Endodermal cell (in vitro differentiated cells): ENCODE measurements at places on chromosomes 5 and 9.
A peak's percentile ranks its signal among the peaks of the same experiment; 100 is the strongest.

DNA sequence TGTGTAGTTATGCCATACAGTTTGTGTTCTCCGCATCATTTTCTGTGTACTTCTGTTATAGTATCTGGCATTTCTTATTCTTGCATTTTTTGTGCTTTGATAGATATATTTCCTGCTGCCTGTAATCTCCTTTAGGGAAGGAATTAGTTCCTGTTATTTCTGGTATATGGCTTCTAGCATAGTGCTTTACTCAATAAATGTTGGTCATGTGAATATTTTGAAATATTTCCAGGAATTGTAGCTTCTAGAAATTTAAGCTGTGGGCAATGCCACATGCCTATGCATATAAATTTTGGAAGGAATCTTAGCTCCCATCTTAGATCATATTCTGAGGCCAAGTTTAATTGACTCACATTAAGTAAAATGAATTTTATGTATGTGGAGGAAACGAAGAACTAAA is 11.5 kb upstream of the PRRC1 start:
- H3K4me3 ChIP-seq: no peak overlapping the region
- no peaks in the 10 kb centered on the region for H3K36me3 ChIP-seq
- H3K27me3 ChIP-seq: no peaks in the 10 kb centered on the region
- H3K4me1 ChIP-seq: no peaks in the 10 kb centered on the region

- no peaks in the 10 kb centered on the region for H3K36me3 ChIP-seq
- H3K27me3 ChIP-seq: peaks cover 96% of the 10 kb centered on the region
- no peak within 1 kb of the TSS for H3K27ac ChIP-seq
- DNase-seq: peak; percentile 79
- peak within 1 kb of the TSS; percentile 87 for H3K4me3 ChIP-seq
These were observed at the start of gene CDKN2B-AS1 for GRCh38 chr9:21994556-21995005. Gene CDKN2B-AS1, plus strand, starts transcription at chr9:21994791.

DNA sequence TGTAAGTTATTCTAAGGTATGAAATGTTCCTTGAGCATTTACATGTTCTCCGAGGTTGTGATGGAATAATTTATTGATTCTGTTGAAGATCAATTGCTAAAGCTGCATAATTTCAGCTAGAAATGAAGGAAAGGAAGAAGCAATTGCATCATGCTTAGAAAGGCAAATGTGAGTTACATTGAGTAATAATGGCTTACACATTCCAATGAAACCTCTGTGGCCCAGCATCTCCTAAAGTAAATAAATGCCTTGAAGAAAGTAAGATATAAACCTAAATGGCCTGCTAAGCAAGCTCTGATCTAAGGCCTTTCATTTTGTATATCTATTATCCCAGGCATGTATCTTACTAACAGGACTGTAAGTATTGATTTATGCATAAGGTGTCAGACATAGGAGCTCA is 677.3 kb upstream of the RGMB start:
- no peaks in the 10 kb centered on the region for H3K27me3 ChIP-seq
- DNase-seq: no peak
- H3K27ac ChIP-seq: no peak overlapping the region

DNA sequence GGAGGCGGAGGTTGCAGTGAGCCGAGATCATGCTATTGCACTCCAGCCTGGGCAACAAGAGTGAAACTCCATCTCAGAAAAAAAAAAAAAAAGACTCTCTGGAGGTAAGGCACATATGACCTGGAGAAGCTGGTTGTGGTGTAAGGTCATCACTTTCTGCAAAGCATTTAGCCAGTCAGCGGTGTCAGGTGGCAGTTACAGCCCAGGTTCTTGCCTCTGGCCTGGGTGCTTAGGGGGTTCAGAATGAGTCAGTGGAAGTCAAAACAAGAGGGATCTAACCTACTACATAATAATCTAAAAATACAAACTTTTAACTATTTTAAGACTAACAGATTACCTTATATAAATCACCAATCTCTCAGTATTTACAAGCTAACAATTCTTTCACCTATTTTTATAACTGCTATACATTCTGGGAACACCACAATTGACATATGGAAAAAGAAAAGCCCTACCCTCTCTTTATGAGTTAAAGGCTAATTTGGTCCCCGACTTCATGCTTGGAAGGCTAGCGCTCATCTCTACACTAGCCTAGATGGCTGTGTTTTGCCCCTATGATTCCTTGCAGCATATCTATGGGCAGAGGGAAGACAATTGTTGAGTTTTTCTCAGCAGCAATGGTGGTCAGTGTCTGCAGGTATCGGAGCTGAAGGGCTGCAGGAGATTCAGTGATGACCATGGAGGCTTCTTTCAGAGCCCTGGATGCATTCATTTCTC is 29.2 kb downstream of the STOM start:
- no peak for DNase-seq
- no peak overlapping the region for H3K27ac ChIP-seq
- no peaks in the 10 kb centered on the region for H3K27me3 ChIP-seq
- no peaks in the 10 kb centered on the region for H3K4me1 ChIP-seq
- no peak overlapping the region for H3K4me3 ChIP-seq
- no peaks in the 10 kb centered on the region for H3K36me3 ChIP-seq

DNA sequence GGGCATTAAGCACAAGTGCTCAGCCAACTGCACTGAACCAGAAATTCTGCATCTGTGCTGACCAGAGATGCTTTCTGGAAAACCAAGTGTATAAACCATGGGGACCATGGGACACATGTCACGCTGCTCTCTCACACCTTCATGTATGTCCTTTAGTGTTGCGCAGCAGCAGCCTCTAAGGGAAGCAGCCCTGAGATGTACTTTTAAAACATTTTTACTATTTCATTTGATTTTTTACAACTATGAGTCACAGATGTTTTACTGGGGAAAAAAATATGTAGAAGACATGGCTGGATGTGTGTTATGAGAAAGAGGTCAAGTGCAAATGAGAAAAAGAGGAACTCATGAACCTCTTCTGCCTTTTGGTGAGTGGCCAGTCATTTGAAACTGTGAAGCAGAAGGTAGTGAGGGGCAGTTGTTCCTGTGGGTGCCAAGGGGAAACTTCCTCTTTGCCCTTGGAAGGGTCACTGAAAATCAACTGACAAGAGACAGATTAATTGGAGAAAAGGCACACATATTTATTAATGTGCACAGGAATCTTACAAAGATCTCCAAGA is 31.4 kb upstream of the SYK start:
- no peak overlapping the region for H3K27ac ChIP-seq
- no peaks in the 10 kb centered on the region for H3K4me1 ChIP-seq
- no peaks in the 10 kb centered on the region for H3K36me3 ChIP-seq
- H3K27me3 ChIP-seq: no peaks in the 10 kb centered on the region

DNA sequence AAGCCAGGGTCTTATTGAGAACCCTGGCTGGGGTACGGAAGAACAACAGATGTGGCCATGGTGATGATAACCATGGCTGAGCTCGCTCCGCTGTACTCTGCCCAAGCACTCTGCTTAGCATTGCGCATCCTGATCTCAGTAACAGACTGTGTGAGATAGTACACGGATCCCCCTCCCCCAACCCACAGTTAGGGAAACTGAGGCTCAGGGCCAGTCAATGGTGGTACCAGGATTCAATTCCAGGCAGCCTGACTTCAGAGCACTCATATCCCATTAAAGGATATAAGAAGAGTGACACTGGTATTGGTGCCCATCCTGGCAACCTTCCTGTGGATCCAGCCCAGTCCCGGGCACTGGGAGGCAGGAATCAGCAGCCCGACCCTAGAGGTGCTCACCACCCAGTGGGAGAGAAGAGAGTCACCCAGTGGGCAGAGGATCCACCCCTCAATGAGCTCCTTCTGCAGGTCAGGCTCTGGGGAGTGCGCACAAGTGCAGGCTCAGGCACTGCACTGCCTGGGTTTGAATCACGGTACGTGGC is 26.5 kb upstream of the KIF12 start:
- H3K27me3 ChIP-seq: no peaks in the 10 kb centered on the region
- DNase-seq: no peak
- H3K4me3 ChIP-seq: no peak overlapping the region
- no peak overlapping the region for H3K27ac ChIP-seq

DNA sequence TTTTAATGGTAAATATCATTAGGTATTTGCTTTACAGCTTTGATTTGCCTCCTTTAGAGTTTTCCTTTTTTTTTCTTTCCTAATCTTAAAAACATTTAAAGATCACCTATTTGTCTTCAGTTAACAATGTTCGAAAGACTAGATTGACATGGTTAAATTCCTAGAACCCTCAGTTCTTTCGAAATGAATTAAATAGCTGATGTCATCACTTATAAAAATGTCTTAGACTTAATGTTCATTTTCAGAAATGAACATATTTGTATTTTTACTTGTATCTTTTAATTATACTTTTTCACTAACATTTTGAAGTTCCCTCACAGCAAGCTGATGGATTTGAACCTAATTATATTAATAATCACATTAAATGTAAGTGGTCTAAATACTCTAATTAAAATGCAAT is 205.3 kb upstream of the IRX4 start:
- H3K27ac ChIP-seq: no peak overlapping the region
- H3K36me3 ChIP-seq: no peaks in the 10 kb centered on the region
- H3K4me1 ChIP-seq: no peaks in the 10 kb centered on the region
- DNase-seq: no peak

DNA sequence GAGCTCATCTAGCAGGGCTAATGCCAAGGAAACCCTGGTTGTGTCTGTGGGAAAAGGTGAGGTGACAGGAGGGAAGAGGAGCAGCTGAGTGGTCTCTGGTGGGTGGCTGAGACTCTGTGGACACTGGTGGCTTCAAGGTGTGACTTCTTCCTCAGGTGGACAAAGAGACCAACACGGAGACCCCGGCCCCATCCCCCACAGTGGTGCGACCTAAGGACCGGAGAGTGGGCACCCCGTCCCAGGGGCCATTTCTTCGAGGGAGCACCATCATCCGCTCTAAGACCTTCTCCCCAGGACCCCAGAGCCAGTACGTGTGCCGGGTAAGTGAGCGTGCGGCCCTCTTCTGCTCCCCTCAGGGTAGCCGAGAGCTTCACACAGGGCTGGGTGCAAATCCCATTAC is 31.1 kb upstream of the RARS1 start:
- H3K27ac ChIP-seq: no peak overlapping the region
- no peak for DNase-seq
- H3K4me3 ChIP-seq: no peak overlapping the region
- no peaks in the 10 kb centered on the region for H3K4me1 ChIP-seq

GRCh38 chr9:104069288-104069687 is 24.8 kb upstream of the SMC2 start:
- H3K27me3 ChIP-seq: no peaks in the 10 kb centered on the region
- H3K4me3 ChIP-seq: no peak overlapping the region
- H3K27ac ChIP-seq: no peak overlapping the region
- no peak for DNase-seq
- H3K4me1 ChIP-seq: no peaks in the 10 kb centered on the region
